Osteoblast (primary cell): ENCODE measurements at places on chromosomes 3 and 15. TPM values are rescaled to one million over a fixed set of nuclear protein-coding genes. Genes with fewer than 3 reads are reported as not detected.

ARL8B gene
- 90.8 and 96.9 TPM in 2 replicates for total RNA-seq

- no peak for DNase-seq
Measured at GRCh38 chr3:151635905-151636304, 97.8 kb upstream of the AADACL2 start.

ACP3 gene
- total RNA-seq: under 0.01 TPM in 1 of 2 replicates, not detected in the other

- DNase-seq: peak; percentile 83
Measured at GRCh38 chr3:108118038-108118768, 27.4 kb upstream of the CD47 start.

GRCh38 chr3:185527364-185527763, 25.0 kb downstream of the LIPH start:
- peak; percentile 21 for DNase-seq

GRCh38 chr3:25265284-25265683, 162.8 kb upstream of the RARB start:
- no peak for DNase-seq

DNA sequence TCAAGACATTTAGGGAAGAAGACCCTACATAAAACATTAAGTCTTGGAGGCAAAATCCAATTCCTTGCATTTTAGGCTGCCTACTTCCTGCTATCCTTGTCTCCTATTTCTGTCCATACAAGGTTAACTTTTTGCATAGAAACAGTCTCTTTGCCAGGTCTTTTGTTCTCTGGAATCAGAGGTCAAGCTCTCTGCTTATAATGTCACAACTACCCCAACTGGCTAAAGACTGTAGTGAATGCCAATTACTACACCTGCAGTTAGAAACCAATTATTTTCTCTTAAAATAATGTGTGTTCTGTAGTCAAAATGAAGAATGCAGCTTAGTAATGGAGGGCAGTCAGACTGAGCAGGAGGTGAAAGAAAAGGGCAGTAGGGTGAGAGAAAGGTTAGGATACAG, 856.2 kb downstream of the TUSC7 start:
- DNase-seq: no peak

DNA sequence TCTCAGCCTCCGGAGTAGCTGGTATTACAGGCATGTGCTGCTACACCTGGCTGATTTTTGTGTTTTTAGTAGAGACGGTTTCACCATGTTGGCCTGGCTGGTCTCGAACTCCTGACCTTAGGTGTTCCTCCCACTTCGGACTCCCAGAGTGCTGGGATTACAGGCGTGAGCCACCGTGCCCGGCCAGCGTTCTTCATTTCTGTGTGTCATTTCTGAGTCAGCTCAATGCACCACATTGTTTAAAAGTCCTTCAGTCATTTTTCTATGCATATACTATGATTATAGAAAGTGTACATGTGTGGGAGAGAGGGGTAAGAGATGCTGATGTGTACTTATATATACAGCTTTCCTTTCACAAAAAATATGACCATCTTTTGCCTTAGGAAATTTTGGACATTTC, 2.1 kb downstream of the QTRT2 start:
- DNase-seq: no peak

DNA sequence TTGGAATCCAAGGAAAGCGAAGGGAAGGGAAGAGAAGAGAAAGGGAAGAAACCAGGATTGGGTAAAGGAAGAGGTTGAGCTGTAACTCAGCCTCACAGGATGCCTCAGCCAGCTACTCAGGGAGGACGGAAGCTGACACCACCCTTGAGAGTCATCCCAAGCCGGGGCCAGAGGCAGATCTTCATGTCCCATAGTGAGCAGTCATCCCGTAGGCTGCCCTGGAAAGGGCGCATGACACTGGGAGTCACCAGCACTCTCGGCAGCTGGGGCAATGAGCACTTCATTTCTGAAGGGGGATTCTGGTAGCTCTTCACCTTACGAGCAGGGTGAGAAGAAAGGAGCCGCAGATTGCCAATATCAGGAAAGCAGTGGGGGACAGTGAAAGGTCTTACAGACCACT, 60.1 kb upstream of the PCSK6 start:
- DNase-seq: no peak

RGMA gene
- total RNA-seq: 2.5 and 3.2 TPM in 2 replicates
